HEK293T (cell line): ENCODE measurements at places on chromosomes 3 and 15.
A peak's percentile ranks its signal among the peaks of the same experiment; 100 is the strongest.

DNA sequence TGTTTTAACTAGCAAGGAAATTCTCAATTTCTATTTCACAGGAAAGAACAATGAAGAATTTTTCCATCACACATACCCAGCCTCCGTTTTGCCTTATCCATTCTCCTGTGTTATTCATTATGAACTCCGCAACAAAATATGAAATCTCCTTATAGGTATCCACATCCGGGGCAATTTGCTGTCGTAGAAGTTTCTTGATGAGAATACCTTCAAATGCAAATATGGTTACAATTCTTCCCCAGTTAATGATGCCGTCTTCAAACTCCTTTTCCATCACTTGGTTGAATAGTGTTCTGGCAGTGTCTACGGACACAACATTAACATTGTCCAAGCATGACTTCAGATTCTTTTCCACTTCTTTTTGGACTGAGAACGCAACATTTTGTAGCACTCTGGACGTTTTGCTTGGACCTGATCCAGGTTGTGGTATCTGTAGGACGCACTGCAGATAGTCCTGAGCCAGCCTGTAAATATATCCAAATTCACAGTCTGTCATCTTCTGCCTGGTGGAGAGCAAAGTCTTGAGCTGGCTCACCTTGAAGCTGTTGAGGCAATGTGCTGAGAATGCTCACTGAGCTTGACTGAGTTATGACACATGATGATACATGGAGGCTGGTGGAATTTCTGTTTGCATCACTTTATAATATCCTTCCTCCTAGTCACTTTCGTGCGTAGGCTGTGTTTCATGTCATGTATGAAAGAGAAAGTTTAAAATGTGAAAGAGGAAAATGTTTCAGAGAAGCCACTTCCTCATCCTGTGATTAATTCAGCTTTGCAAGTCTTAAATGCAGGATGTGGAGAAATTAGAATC is at the start of gene BCL2A1:
Gene BCL2A1 (minus strand): TSS at position 573 of the 811 bp plus-strand sequence. CDS start 77 bp downstream, at position 496.
- no peak for DNase-seq

DNA sequence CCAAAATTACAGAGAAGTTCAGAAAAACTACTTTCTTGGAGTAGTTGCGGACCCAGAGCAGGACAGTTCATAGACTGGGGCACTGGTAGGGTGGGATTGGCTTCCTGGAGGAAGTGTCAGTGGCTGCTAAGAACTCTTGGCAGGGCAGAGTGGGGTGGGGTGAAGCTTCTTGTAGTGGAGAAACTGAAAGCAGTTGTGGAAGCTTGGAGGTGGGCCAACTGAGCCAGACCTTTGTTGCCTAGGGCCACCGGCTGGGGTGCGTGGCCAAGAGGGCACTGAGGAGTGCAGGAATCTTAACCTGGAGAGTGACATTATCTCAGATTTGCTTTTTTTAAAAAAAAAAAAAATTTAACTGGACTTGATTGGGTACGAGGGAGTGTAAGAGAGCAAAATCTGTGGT is 3.1 kb downstream of the KAT2B start:
- no peak for DNase-seq

GRCh38 chr3:99760629-99761028 is 57.0 kb upstream of the CMSS1 start:
- DNase-seq, result no peak

- DNase-seq, result no peak
These were observed 175.8 kb upstream of the P2RY1 start for GRCh38 chr3:152658977-152659720.

DNA sequence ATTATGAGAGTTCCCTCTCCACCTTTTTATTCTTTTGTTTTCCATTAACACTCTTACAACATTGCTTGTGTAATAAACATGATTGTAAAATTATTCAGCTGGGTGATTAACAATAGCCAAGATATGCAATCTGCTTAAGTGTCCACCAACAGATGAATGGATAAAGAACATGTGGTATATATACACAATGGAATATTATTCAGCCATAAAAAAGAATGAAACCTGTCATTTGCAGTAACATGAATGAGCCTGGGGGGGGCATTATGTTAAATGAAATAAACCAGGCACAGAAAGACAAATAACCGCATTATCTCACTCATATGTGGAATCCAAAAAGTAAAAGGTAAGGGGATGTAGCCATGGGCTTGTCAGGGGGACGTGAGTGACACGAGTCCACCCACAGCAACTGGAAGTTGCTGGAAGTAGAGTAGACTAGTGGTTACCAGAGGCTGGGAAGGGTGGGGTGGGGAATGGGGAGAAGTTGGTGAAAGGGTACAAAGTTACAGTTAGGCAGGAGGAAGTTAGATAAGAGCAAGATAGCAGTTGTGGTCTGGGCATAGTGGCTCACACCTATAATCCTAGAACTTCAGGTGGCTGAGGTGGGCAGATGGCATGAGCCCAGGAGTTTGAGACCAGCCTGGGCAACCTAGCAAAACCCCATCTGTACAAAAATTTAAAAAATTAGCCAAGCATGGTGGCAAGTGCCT is 28.7 kb upstream of the CD47 start:
- DNase-seq, result no peak

- no peak for DNase-seq
These were observed 60.8 kb downstream of the RGMA start for GRCh38 chr15:93028111-93028631.

GRCh38 chr3:146550070-146550615 is 5.7 kb upstream of the PLSCR1 start:
- no peak for DNase-seq

DNA sequence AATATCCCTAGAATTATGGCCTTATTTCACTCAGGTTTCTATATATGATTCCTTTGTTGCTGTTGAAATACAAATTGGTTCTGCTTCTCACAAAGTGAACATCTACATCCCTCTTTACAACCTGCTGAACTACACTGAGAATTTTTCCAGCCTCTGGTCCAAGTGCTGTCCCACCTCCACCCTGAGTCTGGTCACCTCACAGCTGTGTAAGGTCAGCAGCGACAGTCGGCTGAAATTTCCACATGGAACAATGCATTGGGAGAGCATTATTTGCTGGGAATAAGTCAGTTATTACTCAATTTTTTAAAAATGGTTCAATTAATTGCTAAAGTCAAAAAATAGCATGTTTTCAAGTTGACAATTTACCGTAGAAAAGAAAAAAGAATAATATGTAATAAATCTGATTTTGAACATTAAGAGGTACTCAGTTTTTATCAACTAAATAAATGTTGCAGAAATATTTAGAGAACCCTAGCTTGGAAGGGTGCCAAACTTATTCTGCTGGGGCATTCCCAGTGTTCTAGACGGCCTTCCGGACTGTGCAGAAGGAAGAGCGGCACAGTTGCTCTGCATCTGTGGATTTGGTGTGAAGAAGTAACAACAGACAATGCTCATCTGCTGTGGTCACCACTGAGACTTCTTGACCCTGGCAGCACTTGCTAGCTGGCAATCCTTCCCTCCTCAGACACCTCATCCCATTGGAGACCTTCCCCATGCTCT is 1.8 kb downstream of the HCLS1 start:
- no peak for DNase-seq

- DNase-seq, result no peak
These were observed 172.4 kb downstream of the DCLK3 start for GRCh38 chr3:36591959-36592358.

DNA sequence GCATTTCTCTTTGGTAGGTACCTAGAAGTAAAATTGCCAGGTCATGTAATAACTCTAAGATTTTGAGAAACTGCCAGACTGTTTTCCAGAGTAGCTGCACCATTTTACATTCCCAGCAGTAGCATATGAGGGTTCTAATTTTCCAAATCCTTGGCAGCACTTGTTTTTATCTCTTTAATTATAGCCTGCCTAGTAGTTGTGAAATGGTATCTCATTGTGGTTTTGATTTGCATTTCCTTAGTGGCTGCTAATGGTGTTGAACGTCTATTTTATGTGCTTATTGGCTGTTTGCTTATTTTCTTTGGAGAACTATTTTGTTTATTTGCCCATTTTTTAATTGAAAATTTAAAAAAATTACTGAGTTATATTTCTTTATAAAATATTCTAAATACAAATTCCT is 117.9 kb downstream of the TCF12 start:
- no peak for DNase-seq

DNA sequence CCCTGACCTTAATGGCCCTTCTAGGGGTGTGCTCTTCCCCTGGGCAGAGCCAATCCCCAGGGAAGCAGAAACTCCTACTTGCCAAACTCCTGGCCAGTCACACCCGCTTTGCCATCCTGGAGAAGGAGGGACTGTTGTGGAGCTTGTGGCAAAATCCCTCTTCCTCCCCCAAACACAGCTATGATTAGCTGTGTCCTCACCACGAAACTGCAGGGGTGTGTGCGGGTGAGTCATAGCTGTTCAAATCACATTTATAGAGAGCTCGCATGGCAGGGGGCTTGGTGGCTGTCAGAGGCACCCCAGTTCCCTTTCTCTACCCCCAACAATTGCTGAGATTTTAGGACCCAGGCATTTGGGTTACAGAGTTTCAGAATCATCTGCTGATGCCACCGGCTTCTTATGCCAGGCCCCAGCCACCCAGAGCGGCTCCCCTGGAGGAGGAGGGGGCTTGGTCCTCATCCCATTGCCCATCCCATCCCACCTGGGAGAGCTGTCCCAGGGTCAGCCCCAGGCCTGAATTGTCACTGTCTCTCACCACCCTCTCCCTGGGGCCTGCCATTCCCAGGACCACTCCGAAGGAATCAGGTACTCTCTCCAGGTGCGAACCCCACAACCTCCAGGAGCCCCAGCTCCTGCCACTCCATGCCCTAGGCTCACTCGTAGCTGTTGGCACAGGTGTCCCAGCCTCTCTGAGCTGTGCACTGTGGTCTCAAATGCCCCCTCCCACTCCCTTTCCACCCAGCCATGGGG is 28.8 kb upstream of the MAGEF1 start:
- DNase-seq, result no peak

DNA sequence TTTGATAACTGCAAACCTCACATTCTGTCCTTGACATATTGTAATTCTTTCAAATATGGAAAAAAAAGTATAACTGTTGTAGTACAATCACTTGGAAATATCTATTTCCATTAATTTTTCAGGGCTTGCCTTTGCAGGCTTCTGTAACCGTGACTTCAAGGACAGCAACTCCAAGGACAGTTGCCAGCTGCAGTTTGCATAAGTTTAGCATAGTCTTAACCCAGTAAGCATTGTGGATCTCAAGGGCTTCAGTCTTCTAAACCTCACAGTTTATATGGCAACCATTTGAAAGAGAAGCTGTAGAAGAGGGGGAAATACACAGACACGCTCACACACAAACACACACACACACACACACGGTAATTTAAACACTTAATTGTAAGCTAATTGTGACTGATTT is 112.8 kb upstream of the GPR149 start:
- no peak for DNase-seq

DNA sequence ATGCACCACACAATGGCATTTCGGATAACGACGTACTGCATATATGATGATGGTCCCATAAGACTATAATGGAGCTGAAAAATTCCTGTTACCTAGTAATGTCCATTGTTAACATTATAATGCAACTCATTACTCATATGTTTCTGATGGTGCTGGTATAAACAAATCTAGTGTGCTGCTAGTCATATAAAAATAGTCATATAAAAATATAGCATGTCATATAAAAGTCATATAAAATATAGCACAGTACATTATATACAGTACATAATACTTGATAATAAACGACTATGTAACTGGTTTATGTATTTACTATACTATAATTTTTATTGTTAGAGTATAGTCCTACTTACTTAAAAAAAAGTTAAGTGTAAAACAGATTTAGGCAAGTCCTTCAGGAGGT is 50.6 kb downstream of the HACD2 start:
- no peak for DNase-seq

DNA sequence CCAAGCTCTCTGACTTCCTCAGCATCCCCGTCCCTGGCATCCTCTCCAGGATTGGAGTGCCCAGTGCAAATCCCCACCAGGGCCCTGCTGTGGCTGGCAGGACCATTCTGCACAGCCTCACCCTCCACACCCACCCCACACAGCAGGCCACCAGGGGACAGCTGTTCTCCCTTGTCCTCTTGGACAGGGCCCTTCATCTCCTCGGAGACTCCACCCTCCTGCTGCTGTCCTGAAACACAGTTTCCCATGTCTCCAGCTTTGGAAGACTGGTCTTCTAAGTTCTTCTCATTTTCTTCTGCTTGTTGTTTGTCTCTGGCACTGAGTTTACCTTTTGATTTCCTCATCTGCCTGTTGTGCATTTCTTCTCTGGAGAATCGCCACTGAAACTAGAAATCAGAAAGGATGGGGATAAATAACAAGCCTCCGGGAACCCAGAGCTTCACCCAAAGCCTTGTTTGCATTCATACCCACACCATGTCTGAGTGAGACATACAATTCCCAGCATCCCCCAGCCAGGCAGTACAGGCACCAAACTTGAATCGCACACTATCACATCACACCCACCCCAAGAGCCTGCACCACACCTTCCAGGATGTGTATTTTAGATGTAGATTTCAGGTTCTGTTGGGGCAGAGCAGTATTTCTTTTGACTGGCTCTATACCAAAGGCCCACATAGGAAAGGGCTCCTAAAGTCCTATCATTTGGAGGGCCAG is 52.0 kb downstream of the OXNAD1 start:
- DNase-seq, result no peak

GRCh38 chr15:80426316-80426715 is 22.1 kb downstream of the ARNT2 start:
- no peak for DNase-seq

DNA sequence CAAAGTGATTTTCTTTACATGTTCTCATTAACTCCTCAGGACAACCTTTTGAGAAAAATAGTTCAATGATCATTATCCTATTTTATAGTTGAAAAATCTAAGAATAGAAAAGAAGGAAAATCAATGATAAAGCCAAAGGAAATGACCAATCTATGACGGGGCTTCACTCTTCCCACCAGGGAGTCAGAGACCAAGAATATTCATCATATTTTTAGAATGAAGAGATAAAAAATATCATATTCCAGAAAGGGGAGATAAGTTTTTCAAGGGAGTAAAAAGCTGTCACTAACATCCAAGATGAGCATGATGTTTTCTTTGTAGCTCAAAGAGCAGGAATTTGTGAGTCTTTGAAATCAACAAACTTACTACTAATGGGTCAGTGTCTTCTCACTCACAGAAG is 71.5 kb upstream of the LPP start:
- no peak for DNase-seq

- peak; percentile 65 for DNase-seq
These were observed 577 bp downstream of the ZNF148 start for GRCh38 chr3:125374501-125374995.

- DNase-seq, result no peak
These were observed 6.7 kb upstream of the SLC12A8 start for GRCh38 chr3:125219261-125219701.

DNA sequence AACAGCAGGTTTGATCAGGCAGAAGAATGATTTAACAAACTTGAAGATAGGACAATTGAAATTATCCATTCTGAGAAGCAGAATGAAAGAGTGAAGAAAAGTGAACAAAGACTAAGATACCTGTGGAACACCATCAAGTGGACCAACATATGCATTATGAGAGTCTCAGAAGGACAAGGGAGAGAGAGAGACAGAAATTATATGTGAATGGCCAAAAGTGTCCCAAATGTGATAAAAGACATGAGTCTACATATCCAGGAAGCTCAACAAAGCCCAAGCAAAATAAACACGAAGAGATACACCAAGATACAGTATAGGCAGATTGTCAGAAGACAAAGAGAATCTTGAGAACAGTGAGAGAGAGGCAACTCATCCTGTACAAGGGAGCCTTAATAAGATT is 5.6 kb upstream of the NR1I2 start:
- DNase-seq, result no peak

GRCh38 chr15:64894395-64895056 is 17.2 kb upstream of the ANKDD1A start:
- no peak for DNase-seq

GRCh38 chr15:47218295-47218694 is 499.0 kb upstream of the SEMA6D start:
- no peak for DNase-seq

- DNase-seq, result no peak
These were observed 20.2 kb downstream of the MYZAP start for GRCh38 chr15:57611938-57612337.

- no peak for DNase-seq
These were observed 263.9 kb upstream of the TGFBR2 start for GRCh38 chr3:30342318-30343060.
